Activated CD8-positive, alpha-beta memory T cell treated with anti-CD3 and anti-CD28 coated beads, Interleukin-2, amount 10 ng/mL, durations not matched to agents 7 days and 5 days (primary cell): ENCODE measurements at places on chromosomes 13 and 19.
A peak's percentile ranks its signal among the peaks of the same experiment; 100 is the strongest.

DNA sequence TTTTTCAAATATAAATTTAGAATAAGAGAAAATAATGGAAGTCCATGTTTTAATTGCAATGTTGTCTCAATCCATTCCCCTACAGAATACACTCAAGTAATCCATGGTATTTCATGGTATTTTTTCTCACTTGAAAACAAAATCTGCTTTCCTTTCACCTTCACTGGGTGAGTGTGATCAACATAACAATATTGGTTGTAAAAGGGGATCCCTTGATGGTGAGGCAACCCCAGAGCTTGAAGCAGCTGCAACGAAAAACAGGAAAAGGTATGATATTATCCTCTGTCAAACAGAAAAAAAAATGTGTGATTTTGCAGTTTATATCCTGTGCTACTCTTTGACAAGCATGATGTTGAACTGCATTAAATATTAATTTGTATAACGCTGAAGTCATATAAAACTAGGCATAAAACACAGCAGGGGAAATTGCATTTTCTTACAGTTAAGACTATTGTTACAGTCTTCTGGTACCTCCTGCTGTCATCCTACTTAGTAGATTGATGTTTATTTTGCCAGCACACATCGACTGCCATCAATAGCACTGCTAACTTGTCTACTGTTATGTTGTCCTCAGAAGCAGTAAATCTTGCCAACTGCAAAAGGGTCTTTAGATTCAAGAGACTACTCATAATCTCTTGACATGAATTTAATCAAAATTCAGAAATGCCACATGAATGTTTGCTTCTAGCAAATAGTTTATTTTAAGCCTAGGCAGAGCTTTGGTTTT lies 373.1 kb upstream of the MIR17HG start:
- DNase-seq: no peak

- DNase-seq: no peak
Measured at GRCh38 chr13:98089246-98089645, 53.6 kb upstream of the FARP1 start.

GRCh38 chr19:1466461-1467214 lies 12.4 kb downstream of the C19orf25 start:
- DNase-seq: no peak

DNA sequence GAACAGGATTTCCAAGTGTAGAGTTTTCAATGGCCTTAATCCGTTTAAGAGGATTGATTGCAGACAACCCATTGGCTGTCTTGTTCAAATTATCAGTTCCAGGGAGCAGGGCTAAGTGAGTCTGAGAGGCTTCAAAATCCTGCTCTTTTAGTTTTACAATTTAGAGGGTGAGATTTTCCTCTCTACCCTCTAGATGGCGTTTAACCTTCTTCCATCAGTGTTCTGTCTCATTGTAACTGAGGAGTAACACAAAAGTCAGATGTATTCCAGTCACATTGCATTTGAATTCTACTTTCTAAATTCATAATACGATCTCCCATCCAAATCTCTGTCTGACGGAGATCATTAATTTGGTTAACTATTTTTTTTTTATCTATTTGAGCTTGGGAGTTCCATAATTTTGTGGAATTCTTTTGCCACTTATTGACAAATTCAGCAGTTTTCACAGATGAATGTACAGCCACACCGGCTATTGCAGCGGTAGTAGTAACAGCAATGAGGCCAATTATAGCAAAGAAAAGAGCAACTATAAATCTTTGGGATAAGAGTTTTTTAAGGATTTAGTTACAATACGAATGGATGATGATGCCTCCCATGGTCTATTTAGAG lies 7.8 kb upstream of the C19orf84 start:
- no peak for DNase-seq

- DNase-seq: peak; percentile 64
Measured at GRCh38 chr13:114132419-114133121, at the start of gene RASA3. RASA3 (minus strand) TSS chr13:114132623; CDS start chr13:114132489, 134 bp downstream.

- no peak for DNase-seq
Measured at GRCh38 chr19:12730064-12730463, 4.4 kb downstream of the TRIR start.

DNA sequence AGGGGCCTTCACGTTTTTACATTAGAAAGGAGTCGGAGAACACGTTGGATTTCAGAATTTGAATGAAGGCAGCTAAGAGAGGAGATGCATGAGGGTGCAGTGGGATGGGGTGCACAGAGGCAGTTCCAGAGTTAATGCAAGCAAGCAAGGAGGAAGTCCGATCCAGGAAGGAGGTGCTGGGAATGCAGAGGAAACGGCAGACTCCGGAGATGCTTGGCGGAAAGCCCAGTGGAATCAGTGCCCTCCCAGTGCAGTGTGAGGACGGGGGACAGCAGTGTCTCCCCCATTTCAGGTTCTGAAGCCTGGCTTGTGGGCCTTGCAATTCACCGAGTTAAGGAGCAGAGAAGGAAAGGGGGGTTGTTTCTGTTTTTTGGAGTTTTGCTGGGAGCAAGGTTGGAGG lies 100.4 kb downstream of the COL4A2 start:
- no peak for DNase-seq

DNA sequence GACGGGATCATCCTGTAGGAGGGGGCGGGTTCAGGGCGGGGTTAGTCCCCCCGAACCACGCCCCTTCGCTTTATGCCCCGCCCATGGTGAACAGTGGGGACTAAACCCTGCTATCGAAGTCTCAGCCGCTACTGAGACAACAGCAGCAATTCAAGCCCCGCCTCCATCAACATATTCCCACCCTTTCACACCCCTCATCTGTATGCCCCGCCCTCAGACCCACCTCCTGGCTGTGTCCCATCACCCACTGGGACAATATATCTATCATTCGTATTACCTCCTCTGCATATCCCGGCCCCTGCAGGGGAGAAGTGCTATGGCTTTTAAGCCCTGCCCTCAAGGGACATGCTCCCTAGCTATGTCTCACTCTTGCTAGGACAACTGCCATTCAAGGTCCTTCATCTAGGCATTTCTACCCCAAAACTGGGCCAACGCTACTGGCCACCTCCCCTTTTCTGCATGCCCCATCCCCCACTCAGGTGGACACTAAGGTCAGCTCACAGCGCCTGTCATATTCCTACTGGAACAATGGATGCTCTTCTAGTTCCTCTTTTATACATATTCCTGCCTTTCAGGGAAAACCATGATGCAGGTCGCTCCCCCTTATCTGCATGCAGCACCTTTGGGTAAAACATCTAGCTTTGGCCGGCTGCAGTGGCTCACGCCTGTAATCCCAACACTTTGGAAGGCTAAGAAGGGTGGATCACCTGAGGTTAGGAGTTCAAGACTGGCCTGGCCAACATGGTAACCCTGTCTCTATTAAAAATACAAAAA lies 11.9 kb downstream of the LRFN1 start:
- DNase-seq: no peak

DNA sequence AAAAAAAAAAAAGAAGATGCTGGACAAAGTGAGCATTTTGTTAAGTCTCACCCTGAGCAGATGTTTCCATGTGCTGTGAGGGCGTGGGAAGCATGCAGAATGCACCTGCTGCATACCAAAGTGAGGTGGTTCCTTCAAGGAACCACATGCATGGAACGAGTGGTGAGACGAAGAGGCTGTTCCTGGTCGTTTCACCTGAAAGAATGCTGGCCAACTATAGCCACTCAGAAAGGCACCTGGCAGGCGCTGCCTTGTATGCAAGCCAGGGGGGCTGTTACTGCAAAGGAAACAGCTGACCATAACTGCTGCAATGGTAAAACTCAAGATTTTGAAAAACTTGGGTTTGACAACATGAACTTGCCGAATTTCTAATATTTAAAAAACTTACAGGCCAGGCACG lies 14.7 kb downstream of the MIER2 start:
- DNase-seq: no peak

- DNase-seq: no peak
Measured at GRCh38 chr13:76820759-76821158, 65.4 kb downstream of the KCTD12 start.
